Muscle of leg (tissue), 16 donors: ENCODE measurements at places on chromosomes 2 and 18. TPM values are rescaled to one million over a fixed set of nuclear protein-coding genes. Genes with fewer than 3 reads are reported as not detected.
A peak's percentile ranks its signal among the peaks of the same experiment; 100 is the strongest.

Gene CNGA3
- 0.40 TPM for total RNA-seq

Gene NEU4
- total RNA-seq: 6.7 TPM

Gene LOXHD1
- 1.3 TPM for total RNA-seq

Gene SPATA3
- not detected for total RNA-seq

Gene CETN1
- not detected for total RNA-seq

GRCh38 chr2:215431778-215432758, 3.8 kb downstream of the FN1 start:
- DNase-seq: no peak

DNA sequence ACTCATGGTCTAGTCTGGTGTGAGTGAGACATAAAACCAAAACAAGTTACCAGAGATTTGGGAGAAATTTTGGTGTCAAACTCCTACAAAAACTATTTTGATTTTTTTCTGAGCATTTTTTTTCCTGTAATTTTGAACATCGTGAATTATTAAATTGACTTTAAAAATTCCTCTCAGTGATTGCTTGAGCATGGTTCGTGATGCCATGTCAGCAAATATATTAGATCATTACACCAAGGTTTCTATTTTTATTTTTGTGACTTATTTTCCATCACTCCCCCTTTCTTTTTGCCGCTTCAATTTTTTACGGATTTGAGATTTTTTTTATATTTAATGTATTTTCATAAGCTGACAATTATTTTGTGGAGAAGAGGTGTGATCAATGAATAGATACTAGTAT, 613.9 kb upstream of the LRATD1 start:
- DNase-seq: no peak

DNA sequence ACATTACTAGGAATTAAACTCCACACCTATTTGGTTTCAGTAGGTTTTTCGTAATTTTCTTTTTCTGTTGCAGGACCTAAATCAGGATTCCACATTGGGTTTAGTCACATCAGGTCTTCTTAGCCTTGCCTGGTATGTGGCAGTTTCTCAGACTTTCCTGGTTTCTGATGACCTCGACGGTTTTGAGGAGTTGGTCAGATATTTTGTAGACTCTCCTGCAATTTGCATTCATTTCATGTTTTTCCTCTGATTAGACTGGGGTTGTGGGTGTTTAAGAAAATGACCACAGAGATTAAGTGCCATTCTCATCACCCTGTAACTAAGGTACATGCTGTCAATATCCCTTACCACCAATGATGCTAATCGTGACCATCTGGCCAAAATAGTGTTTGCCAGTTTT, 97.3 kb upstream of the ST6GAL2 start:
- no peak for DNase-seq

- no peak for DNase-seq
These were observed 88.2 kb upstream of the RAPGEF4 start for GRCh38 chr2:172647439-172647838.

GRCh38 chr18:10444314-10445006, 10.0 kb upstream of the APCDD1 start:
- no peak for DNase-seq

DNA sequence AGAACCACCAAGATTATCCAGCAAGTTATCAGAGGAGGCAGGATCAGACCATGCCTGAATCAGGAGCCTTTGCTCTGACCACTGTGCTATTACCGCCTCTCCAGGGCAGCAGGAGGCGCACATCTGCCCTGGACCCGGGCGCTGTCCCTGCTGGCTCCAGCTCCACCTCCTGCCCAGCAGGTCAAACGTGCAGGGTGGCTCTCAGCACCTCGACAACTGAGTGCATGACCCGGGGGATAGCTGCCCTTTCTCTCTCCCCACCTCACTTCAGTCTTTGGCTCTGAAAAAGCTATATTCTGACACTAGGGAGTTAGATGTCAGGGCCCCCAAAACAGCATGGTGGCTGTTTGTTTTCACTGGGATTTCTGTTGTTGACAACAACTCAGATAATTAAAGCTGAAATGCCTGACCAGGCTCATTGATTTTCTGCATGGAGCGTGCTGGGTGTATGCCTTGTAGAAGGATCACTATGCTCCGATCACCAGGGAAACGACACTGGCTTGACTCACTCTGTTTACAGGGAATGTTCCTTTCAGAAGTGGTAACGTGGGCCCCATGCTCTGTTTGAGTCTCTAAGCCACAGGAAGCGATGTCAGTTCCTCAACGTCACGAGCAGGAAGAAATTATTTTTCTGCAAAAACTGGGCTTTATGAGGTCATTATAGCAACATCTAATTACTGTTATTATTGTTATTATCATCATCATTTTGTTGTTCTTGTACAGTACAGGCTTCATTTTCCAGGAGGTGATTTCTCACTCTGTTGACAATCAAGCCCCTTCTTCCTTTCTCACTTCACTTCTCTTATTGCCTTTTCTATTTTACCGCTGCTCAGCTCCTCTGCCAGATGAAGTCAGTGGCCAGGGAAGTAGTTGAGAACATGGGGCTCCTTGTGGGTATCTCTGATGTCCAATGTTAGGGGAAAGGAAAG, 125.6 kb downstream of the PLB1 start:
- peak; percentile 94 for DNase-seq

GRCh38 chr18:75727456-75727855, 300.0 kb upstream of the SMIM21 start:
- DNase-seq: peak; percentile 27

DNA sequence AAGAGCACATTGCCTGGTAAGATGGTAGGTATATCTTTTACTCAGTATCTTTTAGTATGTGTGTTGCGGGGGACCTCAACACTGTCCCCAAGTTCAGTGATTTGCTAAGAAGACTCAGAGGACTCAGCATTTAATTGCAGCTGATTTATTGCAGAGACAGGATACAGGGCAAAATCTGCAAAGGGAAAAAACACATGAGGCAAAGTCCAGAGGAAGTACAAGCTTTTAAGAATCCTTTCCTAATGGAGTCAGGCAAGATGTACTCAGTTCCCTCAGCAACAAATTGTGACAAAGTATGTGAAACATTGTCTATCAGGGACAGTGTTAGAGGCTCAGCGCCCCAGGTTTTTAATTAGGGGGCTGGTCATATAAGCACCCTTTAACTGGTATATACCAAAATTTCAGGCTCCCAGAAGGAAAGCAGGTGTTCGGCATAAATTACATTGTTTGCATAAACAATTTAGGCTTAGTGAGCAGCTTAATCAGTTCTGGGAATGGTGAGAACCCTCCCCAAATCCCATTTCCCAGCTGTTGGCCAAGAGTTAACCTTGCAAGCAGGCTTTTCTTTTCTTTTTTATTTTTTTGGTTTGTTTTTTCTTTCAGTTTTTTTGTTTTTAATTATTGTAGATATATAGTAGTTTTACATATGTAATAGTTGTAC, 41.7 kb downstream of the RAB3GAP1 start:
- DNase-seq: no peak

DNA sequence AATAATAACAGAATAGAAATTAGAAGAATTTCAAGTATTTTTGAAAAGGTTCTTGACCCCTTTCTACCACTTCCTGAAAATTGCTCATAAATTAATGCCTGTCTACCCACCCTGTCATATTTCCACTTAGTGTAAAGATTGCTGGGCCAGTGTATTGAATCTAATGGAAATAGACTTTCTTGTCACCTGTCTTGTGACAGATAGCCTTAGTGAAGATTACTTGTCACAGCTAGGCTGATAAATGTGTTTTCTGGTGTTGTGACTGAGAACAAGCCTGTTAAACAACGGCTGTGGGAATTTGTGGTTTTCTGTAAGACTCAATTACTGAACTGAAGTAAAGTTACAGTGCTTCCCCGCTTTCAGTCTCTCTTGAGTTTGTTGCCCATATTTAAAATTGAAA, 37.0 kb downstream of the PIK3C3 start:
- DNase-seq: no peak
